H9 (cell line): ENCODE measurements at places on chromosomes 13 and 19.

GRCh38 chr19:28522545-28522922, 690.4 kb downstream of the UQCRFS1 start:
- no peak for DNase-seq

DNA sequence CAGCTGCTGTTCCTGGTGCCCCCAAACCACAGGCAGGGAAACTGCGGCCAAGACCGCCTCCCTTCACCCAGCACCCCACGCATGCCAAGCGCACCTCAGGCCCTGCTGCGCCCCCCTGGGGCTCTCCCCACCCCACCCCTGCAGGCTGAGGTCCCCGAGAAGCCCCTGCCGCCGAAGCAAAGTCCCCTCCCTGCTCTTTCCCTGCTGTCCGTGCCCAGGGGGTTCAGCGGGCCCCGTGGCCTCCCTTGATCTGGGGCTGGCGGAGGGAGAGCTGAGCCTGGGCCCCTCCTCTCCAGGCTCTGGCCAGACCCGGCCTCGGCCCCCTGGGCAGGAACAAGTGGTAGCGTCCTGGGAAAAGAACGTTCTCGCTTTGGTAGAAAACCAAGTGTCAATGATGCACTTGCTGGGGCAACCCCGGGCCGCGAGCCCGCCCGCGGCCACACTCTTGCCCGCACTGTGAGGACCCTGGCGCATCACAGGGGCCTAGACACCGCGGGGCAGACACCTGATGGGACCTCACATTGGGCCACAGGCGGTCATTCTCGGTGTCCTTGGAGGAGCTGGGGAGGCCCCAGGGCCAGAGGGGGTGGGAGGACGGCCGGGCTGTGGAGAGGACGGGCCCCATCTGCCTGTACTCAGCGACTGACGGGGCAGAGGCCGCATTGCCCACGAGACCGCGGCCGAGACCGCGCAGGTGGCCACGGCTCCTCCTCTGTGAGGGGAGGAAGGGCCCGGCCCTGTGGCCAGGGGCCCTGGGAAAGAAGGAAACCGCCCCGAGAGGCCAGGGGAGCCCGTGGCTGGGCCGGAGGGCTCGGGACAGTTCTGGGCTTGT, 29.0 kb downstream of the GPX4 start:
- DNase-seq = no peak

DNA sequence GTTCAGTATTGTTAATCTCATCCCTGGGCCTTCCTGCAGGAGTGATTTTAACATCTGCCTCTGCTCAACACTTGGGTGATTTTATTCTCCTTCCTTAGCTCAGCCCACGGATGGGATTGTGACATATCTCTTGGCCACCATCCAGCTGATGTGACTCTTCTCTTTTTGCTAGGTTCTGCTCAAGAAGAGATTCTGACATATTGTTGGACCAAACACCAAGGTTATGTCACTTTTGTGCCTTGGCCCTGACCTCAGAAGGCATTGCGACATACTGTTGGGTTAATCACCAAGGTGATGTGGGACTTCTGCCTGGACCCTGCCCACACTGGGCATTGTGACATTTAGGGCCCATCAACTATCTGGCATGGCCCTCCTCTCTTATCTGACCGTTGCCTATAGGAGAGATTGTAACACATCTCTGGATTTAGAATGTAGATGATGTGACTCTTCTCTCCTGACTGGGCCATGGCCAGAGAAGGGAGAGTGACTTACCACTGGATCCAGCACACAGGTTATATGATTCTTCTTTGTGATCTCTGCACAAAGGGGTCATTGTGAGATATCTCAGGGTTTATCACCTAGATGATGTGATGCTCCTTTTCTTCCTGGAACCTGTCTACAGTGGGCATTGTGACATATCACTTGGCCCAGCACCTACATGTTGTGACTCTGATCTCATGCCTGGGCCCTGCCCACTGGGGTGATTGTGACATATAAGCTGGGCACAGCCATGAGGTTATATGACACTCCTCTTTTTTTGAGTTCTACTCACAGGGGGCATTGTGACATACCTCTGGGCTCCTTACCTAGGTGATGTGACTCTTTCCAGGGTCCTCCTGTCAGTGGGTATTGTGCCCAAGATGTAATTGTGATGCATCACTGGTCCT, 88.8 kb downstream of the ZNF429 start:
- DNase-seq = no peak

DNA sequence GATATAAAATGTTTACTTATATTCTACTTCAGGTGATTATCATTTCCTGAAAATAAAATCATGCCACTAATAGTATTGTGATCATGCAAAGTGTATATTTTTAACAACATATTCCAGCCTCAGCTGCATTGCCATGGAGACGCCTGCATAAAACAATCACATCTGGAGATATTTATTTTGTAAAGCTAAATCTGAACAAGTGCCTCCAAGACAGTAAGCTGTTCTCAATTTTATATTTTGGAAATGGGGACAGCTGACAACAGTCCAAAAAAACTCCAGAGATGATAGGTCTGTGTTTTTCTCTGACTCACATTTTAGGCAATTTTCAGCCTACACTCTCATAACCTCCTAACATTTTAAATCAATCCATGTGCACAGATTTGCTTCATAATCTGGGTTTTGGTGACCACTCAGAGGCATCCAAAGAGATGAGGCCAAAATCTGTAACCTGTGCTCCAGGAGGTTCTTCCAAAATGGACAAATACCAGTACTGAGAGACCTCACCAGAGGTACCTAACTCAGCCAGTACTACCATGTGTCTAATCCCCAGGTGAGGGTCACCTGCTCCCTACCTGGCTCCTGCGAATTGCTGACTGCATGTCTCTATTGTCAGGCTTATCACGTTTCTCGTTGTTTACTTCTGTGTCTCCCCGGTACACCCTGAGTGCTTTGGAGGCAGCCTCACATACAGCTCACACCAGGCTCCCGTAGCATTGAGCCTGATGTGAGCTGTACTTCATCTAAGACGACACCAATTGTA, 62.7 kb downstream of the COL4A1 start:
- DNase-seq = no peak

DNA sequence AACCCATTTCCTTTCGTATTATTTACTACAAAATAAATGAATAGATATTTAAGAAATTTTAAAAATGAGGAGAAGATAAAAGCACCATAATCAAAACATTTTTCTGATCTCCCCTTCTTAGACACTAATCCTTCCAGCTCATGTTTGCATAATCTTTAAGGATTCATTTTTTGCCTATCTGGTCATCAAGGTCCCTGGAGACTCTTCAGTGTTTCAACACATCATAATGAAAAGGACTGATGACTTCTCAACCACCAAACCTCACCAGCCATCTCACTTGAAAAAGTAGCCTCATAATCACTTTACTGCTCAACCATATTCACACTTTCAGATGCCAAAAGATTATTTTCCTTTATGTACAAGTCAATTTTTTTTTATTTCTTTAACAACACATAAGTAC, 80.1 kb downstream of the DCLK1 start:
- no peak for DNase-seq

DNA sequence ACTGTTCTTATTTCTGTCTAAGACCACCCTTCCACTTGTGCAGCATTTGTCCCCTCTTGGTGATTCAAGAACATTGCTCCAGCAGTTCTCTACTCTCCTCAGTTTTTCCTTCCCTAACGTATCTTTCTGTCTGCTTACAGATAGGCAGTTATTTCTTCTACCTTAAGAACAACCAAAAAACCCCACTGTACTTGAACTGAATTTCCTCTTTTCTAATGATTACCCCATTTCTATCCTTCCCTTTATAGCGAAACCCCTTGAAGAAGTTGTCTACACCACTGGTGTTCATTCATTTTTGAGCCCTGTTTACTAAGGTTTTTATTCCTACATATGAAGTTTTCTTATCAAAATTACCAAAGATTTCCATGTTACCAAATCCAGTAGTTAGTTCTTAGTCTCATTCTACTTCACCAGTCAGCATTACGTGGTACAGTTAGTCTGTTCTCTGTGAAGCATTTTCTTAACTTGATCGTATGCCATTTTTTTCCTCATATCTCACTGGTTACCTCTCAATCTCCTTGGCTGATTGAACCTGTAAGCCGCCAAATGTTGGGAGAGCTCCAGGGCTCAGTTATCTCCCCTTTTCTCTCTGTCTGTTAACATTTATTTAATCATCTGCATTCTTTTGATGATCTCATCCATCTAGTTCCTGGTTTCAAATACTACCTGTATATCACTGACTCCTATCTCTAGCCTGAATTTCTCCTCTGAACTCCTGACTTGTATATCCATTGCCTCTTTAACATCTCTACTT, 9.0 kb downstream of the LSM14A start:
- DNase-seq = no peak

DNA sequence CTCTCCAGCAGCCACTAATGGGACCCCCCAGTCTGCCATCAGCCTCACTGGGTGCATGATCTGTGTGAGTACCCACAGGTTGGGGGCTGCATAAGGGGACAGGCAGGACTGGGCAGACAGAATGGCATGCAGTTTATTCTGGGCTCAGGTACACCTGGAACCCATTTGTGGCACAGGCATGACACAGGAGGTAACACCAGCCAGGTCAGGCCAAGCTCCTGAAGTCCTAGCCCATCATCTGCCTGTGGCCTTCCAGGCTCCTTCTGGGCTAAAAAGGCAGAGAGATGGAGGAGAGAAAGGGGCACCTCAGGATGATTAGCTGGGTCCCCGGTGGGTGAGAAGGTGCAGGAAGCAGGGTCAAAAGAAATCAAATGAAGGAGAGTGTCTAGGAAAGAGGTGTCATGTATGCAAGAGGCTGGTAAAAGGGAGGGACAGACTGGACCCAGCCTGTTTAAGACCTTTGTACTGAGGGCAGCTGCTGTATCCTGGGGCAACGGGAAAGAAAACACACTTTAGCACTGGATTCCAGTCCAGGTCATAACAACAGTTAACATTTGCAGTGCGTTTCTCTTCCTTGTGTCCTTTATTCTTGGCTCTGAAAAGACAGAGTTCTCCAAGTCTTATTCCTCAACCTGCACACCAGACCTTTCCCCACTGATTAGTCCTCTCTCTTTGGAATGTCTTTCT, 20.2 kb upstream of the DGKH start:
- DNase-seq = no peak

GRCh38 chr19:49847731-49848696, 2.9 kb upstream of the PTOV1 start:
- DNase-seq = no peak

GRCh38 chr13:21478881-21479808, 20.0 kb upstream of the ZDHHC20 start:
- no peak for DNase-seq

GRCh38 chr13:29948244-29948643, 97.8 kb upstream of the UBL3 start:
- DNase-seq = no peak

DNA sequence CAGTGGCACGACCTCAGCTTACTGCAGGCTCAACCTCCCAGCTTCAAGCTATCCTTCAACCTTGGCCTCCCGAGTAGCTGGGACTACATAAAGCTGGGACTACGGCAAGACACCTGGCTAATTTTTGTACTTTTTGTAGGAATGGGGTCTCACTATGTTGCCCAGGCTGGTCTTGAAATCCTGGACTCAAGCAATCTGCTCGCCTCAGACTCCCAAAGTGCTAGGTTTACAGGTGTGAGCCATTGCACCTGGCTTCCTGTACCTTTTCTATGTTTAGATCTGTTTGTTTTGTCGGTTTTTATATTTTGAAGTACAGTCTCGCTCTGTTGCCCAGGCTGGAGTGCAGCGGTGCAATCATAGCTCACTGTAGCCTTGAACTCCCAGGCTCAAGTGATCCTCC, 17.5 kb upstream of the TICAM1 start:
- DNase-seq = no peak

- DNase-seq = no peak
Measured at GRCh38 chr13:94228763-94229162, 250.7 kb downstream of the DCT start.

DNA sequence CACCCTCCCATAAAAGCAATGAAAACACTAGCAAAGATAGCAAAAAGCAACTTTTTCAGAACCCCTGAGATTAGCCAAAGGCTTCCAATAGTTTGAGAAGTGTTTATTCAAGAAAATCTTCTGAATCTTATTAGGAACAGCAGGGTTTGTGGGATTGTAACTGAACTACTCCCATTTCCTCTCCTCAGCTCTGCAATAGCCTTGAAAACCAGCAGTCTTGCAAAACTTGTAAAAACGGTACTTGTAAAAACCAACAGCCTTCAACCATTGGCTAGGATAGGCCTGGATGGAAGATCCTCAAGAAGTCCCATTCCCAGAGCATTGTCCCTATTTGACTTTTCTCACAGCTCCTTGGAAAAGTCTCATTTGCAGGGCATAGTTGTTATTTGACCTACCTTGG, 12.1 kb downstream of the RNASEH2B start:
- no peak for DNase-seq

DNA sequence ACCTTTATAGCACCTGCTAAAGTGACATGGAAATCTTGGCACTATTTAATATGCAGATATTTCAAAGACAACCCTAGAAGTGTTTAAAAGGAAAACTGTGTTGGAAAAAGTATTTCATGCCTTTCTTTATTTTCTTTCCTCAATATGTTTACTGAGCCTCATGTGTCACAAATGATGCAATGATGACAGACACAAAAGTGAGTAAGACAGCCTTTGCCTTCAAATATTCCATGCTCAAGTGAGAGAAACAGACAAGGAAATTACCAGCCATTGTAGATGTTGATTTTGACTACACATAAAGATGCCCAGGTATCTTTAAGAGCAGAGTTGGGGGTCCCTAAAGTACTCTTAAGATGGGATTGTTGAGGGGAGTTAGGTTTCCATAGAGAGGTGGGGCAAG, 48.0 kb upstream of the TPP2 start:
- no peak for DNase-seq

- peak; percentile 77 for DNase-seq
Measured at GRCh38 chr19:54035215-54036178, 28.2 kb downstream of the VSTM1 start.

GRCh38 chr19:45409557-45409920, 3.1 kb downstream of the POLR1G start:
- DNase-seq = no peak

DNA sequence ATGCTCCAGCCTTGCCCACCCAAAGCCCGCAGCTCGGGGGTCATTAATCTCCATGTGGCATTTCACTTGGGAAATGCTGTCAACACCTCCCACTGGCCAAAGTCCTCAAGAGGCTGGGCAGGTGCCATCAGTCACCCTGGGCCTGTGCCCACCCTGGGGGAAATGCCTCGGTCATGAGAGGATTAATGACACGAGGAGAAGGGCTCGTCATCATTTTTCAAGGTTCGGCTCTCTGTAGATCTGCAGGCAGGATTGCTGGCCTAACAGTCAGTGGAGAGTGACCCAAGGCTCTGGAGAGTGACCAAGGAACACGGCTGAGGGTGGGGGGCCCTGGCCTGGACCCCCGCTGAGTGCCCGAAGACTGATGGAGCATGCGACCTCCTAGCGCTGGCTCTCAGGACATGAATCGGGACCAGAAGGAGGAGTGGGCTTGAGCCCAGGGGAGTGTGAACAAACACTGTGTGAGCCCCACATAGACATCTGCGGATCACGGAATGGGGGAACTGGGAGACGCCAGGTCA, 15.2 kb upstream of the KCTD15 start:
- no peak for DNase-seq

DNA sequence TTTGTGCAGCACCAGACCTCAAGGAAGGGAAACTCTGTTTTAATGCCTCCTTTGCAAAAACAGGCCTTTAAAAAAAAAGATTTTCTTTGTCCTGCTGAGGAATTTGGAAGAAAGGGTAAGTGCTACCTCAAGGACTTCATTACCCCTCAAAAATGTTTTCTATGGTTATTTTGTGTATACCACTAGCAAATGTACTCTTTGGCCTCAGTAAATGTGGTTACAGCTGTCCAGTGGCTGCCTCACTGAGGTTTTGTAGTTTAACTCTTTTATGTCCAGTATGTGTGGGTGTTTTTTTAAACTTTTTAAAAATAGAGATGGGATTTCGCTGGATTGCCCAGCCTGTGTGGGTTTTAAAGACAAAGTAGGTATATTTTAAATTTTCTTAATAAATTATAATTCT, 42.2 kb upstream of the TSC22D1 start:
- DNase-seq = no peak
